ENCODE measurements at places on chromosomes 16 and 17.

- no peak for DNase-seq
Measured at GRCh38 chr17:57609125-57609877, 135.8 kb downstream of the CCDC182 start.

GRCh38 chr16:68826652-68827051 is 16.7 kb upstream of the TANGO6 start:
- DNase-seq = no peak

- DNase-seq = no peak
Measured at GRCh38 chr17:79541056-79541850, 69.6 kb downstream of the RBFOX3 start.

DNA sequence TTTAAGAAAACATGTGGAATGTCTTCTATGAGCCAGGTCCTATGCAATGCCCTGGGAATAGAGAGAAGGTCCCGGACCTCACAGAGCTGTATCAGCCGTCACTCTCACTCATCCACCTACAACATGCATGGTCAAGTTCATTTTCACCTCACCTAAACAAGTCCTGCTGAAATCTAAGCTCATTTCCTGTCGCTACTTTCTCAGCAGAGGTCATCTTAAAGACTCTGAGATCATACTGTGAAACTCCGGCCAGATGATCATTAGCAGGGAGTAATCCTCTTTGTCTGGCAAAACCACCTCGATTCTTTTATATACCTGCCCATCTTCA is 66.2 kb upstream of the LYRM9 start:
- no peak for DNase-seq

- no peak for DNase-seq
Measured at GRCh38 chr16:48627148-48627547, 17.2 kb upstream of the N4BP1 start.

DNA sequence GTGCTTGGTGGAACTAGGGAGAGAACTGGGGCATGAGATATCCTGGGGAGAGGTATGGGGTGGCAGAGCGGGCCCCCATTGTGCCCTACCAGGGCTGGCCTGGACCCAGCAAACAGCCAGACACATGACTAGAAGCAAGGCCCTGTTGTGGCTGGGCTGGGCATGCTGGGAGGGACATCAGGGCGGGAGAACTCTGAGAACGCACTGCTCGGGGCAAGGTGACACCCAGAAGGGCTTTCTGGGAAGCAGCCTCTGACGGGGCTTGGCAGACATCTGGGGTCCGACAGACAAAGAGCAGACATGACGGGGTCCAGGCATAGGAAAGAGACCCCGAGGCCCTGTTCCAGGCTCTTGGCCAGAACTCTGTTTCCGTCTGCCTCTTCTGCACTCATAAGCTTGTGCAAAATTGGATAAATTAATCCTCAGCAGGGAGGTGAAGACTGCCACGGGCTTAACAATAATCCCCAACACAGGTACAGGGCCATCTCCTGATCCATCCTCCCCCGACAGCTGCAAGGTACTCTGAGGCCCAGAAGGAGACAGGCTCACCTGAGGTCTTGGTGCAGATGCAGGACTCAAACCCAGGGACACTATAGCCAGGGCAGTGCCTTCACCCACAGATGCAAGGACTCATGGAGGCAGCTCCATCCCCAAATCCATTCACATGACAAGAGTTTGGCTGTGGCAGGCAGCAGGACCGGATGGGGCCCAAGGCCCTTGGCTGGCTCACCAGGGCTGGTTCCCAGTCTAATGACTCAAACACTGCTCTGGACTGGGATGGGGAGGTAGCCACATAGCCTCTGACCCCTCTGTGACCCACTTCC is 5.4 kb downstream of the SREBF1 start:
- no peak for DNase-seq

DNA sequence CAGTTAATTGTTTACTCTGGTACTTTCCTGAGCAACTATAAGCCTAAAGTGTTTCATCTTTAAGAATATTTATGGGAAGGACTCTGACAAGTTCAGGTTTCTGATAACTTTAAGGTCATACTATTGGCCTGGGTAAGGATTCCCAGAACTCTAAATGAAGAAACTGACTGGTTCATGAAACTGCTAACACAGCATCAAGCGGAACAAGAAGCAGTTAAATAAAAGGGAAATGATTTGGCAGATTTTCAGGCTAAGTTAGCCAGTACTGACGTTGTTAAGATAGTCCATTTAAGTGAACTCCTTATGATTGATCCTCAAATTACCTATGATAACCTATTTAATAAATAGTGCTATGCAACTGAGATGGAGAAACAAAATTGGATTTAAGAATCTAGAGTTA is 101.6 kb upstream of the CES5A start:
- DNase-seq = no peak

GRCh38 chr16:59905131-59905530 is 1171.0 kb upstream of the GOT2 start:
- no peak for DNase-seq

DNA sequence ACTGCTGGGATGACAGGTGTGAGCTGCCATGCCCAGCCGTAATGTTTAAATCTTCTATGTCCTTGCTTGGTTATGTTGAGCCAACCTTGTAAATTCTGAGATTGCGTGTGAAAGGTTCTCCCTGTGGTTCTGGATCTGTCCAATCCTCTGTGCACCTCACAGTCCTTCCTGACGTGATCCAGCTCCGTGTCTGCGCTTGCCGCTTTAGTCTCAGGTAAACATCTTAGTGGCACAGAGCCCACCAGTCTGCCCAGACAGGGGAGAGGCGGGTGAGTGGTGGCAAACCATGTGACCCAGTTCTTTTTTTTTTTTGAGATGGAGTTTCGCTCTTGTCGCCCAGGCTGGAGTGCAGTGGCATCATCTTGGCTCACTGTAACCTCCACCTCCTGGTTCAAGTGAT is 13.9 kb downstream of the SLC25A10 start:
- DNase-seq = no peak
